ENCODE measurements at places on chromosomes 11 and 22. TPM values are rescaled to one million over a fixed set of nuclear protein-coding genes. Genes with fewer than 3 reads are reported as not detected.
A peak's percentile ranks its signal among the peaks of the same experiment; 100 is the strongest.

DNA sequence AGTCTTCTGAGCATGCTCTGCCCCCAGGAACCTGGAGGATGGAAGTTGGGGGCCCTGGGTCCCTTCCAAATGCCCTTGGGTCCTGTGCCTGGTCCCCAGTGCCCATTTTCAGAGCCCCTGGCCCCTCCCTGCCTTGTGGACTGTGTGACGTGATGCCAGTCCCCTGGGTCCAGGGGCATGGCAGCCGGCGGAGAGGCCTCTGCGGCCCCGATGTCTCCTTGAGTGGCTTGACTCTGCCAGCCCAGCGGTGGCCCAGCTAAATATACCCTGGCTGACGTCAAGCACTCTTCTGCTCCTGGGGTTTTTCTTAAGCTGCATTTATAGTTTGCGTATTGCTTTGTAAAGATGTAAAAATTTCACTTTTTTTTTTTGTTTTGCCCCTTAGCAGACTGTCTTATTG is 35.2 kb upstream of the PARVG start:
- peaks cover 4% of the 10 kb centered on the region for H3K4me1 ChIP-seq
- no peak overlapping the region for H3K4me3 ChIP-seq
- peaks cover 61% of the 10 kb centered on the region for H3K36me3 ChIP-seq
- DNase-seq: no peak
- H3K27ac ChIP-seq: no peak overlapping the region

GRCh38 chr22:49420651-49421050 is 407.0 kb downstream of the BRD1 start:
- no peak overlapping the region for H3K27ac ChIP-seq
- peaks cover 8% of the 10 kb centered on the region for H3K27me3 ChIP-seq

GRCh38 chr22:20729194-20729593 is 44.7 kb upstream of the SERPIND1 start:
- no peak for DNase-seq
- H3K27ac ChIP-seq: no peak overlapping the region
- no peaks in the 10 kb centered on the region for H3K27me3 ChIP-seq

GRCh38 chr11:67523556-67524479 is 572 bp upstream of the CABP2 start:
- H3K4me3 ChIP-seq: no peak overlapping the region
- H3K36me3 ChIP-seq: no peaks in the 10 kb centered on the region
- peaks cover 22% of the 10 kb centered on the region for H3K27me3 ChIP-seq

GRCh38 chr11:123360267-123360936 is 69.7 kb upstream of the GRAMD1B start:
- no peak for DNase-seq
- no peaks in the 10 kb centered on the region for H3K36me3 ChIP-seq
- H3K4me1 ChIP-seq: peaks cover 21% of the 10 kb centered on the region
- peaks cover 36% of the 10 kb centered on the region for H3K27me3 ChIP-seq
- H3K4me3 ChIP-seq: no peak overlapping the region
- H3K27ac ChIP-seq: no peak overlapping the region

GRCh38 chr22:43698403-43698802 is 113.7 kb downstream of the EFCAB6 start:
- no peaks in the 10 kb centered on the region for H3K36me3 ChIP-seq
- peaks cover 7% of the 10 kb centered on the region for H3K27me3 ChIP-seq
- DNase-seq: no peak
- no peaks in the 10 kb centered on the region for H3K4me1 ChIP-seq
- no peak overlapping the region for H3K4me3 ChIP-seq
- no peak overlapping the region for H3K27ac ChIP-seq

DNA sequence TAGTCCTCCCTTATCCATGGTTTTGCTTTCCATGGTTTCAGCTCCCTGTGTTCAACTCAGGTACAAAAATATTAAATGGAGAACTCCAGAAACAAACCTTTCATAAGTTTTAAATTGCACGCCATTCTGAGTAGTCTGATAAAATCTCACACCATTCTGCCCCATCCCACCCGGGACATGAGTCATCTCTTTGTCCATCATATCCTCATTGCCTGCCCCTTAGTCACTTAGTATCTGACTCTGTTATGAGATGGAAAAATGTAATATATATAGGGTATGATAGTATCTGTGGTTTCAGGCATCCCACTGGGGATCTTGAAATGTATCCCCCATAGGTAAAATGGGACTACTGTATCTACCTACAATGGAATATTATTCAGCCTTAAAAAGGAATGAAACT is 35.5 kb upstream of the FGF3 start:
- no peaks in the 10 kb centered on the region for H3K4me1 ChIP-seq
- H3K27me3 ChIP-seq: peaks cover 15% of the 10 kb centered on the region
- no peak overlapping the region for H3K27ac ChIP-seq
- no peak overlapping the region for H3K4me3 ChIP-seq

GRCh38 chr11:9565822-9566560 is 7.5 kb upstream of the WEE1 start:
- H3K36me3 ChIP-seq: peaks cover 7% of the 10 kb centered on the region
- H3K27ac ChIP-seq: peak overlapping the region; percentile 80
- H3K4me1 ChIP-seq: peaks cover 40% of the 10 kb centered on the region
- DNase-seq: no peak

DNA sequence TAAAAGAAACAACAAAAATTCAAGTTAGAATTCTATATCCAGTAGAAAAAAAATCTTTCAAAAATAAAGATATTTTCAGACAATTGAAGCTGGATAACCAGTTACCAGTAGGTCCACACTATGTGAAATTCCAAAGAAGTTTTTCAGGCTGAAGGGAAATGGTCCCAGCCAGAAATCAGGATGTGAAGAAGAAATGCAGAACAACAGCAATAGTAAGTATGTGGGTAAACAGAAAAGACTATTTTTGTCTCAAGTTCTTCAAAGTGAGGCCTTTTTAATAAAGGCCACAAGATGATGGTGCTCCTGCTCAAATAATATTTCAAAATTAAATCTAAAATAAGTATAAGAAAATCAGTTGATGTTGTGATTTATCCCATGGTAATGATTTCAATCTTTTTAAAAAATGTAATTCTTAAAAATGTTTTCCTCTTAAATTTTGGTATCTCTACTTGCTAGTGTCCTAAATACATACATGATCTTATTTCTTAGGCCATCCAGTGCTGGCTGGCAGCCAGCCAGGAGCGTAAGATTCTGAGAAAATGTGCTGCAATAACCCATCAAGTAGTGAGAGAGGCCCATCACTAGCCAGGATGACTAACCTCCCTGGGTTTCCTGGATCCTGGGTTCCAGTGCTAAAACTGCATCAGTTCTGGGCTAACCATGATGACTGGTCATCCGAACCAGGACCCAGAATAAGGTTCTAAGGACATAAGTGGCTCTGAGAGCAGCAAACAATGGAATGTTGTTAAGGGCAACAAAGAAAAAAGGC is 15.6 kb upstream of the UCP3 start:
- peaks cover 42% of the 10 kb centered on the region for H3K36me3 ChIP-seq
- H3K4me1 ChIP-seq: peaks cover 19% of the 10 kb centered on the region
- H3K4me3 ChIP-seq: no peak overlapping the region
- H3K27ac ChIP-seq: no peak overlapping the region
- no peaks in the 10 kb centered on the region for H3K27me3 ChIP-seq

The CCS gene
- total RNA-seq: 59.0 TPM

The XNDC1N gene
- total RNA-seq: 20.8 TPM

The SCGB1C1 gene
- not detected for total RNA-seq

The SCUBE1 gene
- 0.12 TPM for total RNA-seq

The POLA2 gene
- 43.4 TPM for total RNA-seq

The MS4A6E gene
- not detected for total RNA-seq

The PKP3 gene
- total RNA-seq: 0.18 TPM

The POLR3H gene
- 43.9 TPM for total RNA-seq
